Neural progenitor cell (in vitro differentiated cells): ENCODE measurements at places on chromosomes 1 and 21. TPM values are rescaled to one million over a fixed set of nuclear protein-coding genes. Genes with fewer than 3 reads are reported as not detected.

The MIB2 gene
- 7.5 and 71.6 TPM in 2 replicates for total RNA-seq

GRCh38 chr1:54080598-54081049 lies 27.2 kb downstream of the TCEANC2 start:
- DNase-seq = no peak

The CD48 gene
- not detected in 2 replicates for total RNA-seq

The PALMD gene
- not detected in 2 replicates for total RNA-seq

GRCh38 chr1:9825093-9826074 lies 1.6 kb upstream of the CLSTN1 start:
- peak; percentile 39 for DNase-seq

DNA sequence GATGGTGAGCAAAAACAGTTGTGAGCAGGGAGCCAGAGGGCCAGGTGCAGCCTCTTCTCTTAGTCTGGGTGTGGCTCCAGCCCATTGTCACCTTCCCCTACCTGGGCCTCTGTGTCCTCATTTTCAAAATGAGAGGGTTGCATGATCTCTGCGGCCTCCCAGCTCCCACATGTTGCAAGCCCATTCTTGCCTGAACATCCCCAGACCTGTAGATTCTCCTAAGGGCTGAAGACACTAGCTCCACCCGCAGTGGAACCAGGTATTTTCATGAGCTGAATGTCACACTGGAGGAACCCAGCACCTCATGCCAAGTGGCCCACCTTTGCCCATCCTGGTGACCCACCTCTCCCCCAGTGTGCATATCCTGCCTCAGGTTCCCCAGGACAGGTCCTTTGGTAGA lies 12.3 kb downstream of the IKBKE start:
- DNase-seq = no peak

The PDZK1 gene
- 0.28 and 0.50 TPM in 2 replicates for total RNA-seq

GRCh38 chr1:53644909-53645689 lies 93.9 kb downstream of the GLIS1 start:
- no peak for DNase-seq

DNA sequence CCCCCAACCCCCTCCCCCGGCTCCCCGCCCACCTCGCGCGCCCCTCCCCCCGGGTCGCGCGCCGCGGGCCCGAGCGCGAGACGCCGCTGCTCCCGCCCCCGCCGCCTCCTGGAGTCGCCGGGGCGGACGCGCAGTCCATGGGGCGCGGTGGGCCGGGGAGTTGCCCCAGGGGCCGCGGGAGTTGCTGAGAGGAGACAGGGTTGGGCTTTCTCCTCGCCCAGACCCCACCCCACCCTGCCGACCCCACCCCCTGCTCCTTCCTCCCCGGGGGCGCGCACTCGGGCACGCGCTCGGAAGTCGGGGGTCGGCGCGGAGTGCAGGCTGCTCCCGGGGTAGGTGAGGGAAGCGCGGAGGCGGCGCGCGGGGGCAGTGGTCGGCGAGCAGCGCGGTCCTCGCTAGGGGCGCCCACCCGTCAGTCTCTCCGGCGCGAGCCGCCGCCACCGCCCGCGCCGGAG lies at the start of gene LAMC1:
TSS of gene LAMC1 (plus strand) at position 275 of the 455 bp plus-strand sequence. CDS start 297 bp downstream, outside the sequence.
- peak; percentile 97 for DNase-seq

GRCh38 chr1:12565094-12565965 lies 52.7 kb downstream of the DHRS3 start:
- DNase-seq = no peak

The PRMT6 gene
- total RNA-seq = 33.1 and 40.3 TPM in 2 replicates

DNA sequence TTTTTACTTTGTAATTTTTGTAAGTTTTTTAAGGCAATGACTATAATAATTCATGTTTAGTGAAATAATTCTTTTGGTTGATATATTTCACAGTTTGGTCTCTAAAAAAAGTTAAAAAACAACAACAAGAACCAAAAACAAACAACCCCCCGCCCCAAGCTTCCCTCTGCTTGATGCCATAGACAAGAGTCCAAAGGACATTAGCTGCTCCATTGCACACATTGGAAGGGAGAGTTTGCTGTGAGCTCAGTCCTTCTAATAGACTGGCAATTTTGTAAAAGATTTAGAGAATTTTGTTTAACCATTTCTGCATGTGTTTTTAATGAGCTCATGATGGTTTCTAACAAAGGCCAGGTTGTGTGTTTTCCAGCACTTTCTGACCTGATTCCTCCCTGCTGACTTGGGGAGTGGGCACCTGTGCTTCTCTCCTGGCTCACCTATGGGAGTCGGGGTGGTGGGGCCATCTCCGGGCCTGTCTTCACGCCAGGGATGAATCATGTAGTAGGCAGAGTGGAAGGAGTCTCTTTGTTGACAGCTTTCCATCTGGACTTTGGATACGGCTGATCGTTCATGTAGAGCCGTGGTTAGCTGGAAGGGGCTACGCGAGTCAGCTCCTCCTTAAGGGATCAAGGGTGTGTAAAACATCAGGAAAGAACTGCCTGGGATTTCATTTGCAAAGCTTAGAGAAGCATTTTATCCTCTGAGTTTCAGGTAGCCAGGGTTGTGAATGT lies 14.1 kb downstream of the ZBTB18 start:
- peak; percentile 66 for DNase-seq
